ENCODE measurements at places on chromosomes 4 and X. TPM values are rescaled to one million over a fixed set of nuclear protein-coding genes. Genes with fewer than 3 reads are reported as not detected.

DNA sequence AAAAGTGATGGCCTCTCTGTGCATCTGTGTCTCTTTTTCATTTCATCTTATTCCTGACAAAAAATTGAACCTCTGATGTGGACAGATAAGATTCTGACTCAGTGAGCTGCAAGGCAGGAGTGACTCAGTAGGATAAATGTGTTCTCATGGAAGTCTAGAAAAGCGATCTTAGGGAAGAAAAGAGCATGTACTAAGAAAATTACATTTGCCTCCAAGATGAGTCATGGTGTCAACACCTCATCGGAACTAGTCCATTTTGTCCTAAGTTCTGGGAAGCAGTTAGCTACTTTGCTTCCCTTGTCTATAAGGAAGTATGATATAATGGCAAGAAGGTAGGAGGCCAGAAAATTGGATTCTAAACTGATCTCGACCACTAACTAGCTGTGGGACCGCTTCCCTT is 83.5 kb upstream of the AFF2 start:
- DNase-seq: no peak

GRCh38 chr4:114694770-114695169 is 96.2 kb downstream of the UGT8 start:
- DNase-seq: peak; percentile 46

- no peak for DNase-seq
Observed at GRCh38 chrX:2487366-2487765, 13.4 kb downstream of the DHRSX start.

GRCh38 chrX:38038501-38038900 is 32.1 kb downstream of the SYTL5 start:
- DNase-seq: no peak

DNA sequence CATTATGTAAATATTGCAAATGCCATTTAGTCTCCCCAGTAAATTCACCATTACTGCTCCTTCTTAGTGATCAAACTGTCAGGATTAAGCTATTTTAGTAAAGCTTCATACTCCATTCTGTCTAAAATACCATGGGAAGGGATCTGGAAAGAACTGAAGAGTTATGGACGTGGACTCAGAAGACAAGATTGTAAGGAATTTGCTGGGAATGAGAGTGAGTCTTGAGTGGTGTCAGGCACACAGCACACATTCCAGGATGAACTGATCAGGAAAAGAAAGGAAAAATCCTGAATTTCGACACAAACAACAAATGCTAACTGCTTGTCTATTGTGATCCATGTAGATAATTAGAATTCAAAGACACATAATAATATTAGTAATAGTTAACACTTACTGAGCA is 311.0 kb downstream of the CENPC start:
- no peak for DNase-seq

DNA sequence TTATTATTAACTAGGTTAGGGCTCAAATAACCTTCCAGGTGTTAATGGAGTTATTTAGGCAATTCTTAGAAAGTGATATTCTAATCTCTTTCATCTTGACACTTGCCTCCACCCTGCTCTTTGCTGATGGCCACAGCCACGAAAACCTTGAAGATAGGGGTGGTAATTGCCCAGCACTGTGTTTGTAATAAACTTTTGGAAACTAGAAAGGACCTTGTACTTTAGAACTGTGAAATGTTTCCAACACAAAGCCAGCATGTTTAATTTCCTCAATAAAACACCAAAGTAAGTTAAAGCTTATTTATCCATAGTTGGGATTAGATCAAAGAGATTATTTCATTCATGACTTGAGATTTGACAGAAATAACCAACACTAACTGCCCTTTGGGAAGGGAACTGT is 78.3 kb downstream of the MAOA start:
- DNase-seq: no peak

- peak; percentile 15 for DNase-seq
Observed at GRCh38 chr4:37383579-37384229, 139.2 kb downstream of the NWD2 start.

DNA sequence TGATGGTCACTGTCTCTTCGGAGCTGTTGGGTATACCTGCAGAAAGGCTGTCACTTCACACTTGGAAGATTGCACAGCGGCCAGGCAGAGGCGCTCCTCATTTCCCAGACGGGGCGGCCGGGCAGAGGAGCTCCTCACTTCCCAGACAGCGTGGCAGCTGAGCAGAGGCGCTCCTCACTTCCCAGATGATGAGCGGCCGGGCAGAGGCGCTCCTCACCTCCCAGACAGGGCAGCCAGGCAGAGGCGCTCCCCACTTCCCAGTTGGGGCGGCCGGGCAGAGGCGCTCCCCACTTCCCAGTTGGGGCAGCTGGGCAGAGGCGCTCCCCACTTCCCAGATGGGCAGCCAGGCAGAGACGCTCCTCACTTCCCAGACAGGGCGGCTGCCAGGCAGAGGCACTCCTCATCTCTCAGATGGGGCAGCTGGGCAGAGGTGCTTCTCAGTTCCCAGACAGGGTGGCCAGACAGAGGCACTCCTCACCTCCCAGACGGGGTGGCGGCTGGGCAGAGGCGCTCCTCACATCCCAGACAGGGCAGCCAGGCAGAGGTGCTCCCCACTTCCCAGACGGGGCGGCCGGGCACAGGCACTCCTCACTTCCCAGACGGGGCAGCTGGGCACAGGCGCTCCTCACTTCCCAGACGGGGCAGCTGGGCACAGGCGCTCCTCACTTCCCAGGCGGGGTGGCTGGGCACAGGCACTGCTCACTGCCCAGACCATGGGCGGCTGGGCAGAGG is 18.8 kb downstream of the PABPC1L2B start:
- DNase-seq: no peak

DNA sequence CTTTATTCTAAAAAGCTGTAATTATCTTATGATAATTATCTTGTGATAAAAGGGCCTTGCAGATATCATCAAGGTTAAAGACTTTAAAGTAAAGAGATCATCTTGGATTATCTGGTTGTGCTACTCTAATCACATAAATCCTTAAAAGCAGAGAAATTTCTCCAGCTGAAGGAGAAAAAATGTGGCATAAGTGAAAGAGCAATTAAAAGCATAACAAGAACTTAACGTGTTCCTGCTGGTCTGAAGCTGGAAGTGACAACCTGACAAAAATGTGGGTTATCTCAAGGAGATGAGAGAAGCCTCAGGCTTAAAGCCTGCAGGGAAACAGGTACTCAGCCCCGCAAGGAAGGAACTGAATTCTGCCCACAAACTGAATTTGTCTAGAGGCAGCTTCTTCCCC is 449.1 kb upstream of the NDST4 start:
- DNase-seq: no peak

DNA sequence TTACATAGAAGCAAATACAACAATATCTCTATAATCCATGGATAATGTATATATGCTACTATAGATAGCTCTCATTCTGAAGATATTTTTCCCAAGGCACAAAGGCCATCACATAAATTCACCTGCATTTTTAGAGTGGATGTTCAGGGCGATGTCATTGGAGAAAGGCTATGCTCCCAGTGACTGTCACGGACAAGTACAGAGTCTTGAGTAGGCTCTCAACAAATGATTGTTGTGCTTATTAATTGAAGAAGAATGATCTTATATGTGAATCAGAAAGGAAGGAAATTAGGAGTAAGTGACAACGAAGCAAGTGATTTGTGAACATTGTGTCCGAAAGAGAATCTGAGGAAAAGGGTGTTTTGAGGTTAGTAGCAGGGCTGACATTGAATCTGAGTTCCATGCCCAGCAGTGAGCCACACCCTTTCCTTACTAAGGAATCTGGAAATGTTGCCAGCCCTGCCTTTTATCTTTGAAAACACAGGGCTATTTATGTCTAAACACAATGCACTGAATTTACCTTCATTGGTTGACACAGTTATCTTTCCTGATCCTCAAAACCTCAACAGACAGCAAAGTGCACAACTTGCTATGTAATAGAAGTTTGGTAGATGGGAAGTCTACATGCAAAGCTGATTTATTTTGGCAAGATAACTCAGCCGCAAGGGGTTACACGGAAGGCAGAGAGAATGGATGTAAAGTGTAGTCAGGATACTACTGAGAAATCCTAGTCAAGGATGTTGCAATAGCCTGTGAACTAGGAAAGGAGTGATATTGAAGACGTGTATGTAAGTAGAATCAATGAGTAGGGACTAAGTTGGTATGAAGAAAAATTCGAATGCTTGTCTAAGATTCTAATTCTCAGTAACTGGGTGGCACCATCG is 50.4 kb downstream of the SORBS2 start:
- no peak for DNase-seq

GRCh38 chr4:7806338-7807090 is 133.1 kb downstream of the AFAP1 start:
- DNase-seq: peak; percentile 24

GRCh38 chr4:166460769-166461550 is 587.9 kb downstream of the TLL1 start:
- no peak for DNase-seq

DNA sequence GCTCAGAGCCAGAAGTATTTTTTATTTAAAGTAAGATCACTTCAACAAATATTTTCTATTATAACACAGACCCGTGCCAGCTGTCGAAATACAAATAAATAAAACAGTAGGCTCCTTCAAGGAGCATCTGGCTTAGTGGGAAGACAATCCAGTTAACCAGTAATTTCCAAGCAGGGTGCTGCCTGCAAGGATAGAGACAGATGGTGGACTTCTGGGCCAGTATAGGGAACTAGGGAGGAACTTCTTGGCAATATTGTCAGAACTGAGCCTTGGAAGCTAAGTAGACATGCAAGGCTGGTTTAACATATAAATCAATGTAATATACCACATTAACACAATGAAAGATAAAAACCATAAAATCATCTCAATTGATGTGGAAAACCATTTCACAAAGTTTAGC is 17.0 kb upstream of the MTMR1 start:
- no peak for DNase-seq

GRCh38 chr4:115769396-115769795 is 656.0 kb upstream of the NDST4 start:
- peak; percentile 50 for DNase-seq

DNA sequence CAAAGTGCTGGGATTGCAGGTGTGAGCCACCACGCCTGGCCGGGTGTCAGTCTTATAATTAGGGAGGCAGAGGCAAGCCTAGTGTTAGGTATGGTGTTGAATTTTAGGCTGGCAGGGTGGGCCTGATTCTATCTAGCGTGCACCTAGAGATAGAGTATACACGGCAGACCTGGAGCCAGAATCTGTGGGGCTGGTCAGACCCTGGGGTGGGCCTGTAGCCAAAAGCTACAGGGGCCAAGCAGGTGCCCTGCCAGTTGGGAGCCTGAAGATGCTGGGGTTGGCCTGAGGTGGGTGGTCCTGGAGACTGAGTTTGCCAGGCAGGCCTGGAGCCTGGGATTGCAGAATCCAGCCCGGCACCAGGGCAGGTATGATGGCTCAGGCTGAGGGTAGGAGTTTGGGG is 1580.3 kb downstream of the ARAP2 start:
- DNase-seq: no peak

- peak; percentile 18 for DNase-seq
Observed at GRCh38 chrX:40176351-40177116, 78.8 kb upstream of the BCOR start.

DNA sequence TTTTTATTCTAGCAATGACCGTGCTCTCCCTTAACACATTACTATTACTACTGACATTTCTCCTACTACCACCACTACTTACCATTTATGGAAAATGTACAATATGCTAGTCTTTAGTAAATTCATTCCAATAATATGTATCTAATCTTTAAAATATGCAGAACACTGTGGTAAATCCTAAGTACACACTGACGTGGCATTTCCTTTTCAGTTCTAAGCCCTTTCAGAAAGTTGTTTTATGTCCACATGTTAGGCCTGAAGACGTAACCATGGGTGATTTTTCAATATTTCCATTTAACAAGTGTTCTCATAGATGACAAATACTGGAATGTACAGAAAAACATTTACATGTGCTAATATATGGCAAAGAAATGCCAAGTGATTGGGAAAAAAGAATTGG is 268.6 kb upstream of the SLIT2 start:
- DNase-seq: no peak

- no peak for DNase-seq
Observed at GRCh38 chrX:77446029-77446585, 1.1 kb upstream of the FGF16 start.

DNA sequence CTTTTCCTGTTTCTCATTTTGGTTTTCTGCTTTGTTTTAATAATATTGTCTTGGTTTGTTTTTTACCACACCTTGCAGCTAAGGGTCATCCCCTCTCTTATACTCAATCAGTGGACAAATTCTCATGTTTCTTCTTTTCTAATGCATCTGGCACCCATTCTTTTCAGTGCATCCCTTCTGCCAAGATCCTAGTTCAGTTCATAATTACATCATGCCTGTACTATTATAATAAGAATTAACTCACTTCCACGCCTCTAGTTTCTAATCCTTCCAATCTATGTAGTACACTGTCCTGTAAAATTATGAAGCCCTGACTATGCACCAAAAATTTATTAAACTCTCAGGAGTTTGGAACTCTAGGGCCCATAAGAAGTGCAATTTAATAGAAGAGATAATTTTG is 126.1 kb downstream of the FAT4 start:
- no peak for DNase-seq

- no peak for DNase-seq
Observed at GRCh38 chr4:101279377-101279871, 67.9 kb downstream of the PPP3CA start.

DNA sequence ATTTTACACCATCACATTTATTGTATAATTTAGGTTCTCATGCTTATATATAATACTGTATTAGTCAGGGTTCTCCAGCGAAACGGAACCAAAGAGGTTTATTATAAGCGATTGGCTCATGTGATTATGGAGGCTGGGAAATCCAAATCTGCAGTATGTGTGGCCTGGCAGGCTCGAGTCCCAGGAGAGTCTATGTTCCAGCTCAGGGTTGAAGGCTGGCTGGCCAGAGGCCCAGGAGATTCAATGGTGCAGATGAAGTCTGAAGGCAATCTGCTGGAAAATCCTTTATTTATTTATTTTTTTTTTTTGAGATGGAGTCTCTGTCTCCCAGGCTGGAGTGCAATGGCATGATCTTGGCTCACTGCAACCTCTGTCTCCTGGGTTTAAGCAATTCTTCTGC is 63.0 kb upstream of the WDFY3 start:
- DNase-seq: no peak

Gene BEND4
- 0.12 TPM for total RNA-seq

Gene NUP54
- total RNA-seq: 78.2 TPM

Gene SLC25A4
- 20.6 TPM for total RNA-seq

Gene CXCL8
- not detected for total RNA-seq

Gene C1GALT1C1
- total RNA-seq: 21.4 TPM

Gene NLRP2B
- total RNA-seq: not detected

Gene OCIAD1
- 188 TPM for total RNA-seq

Gene ADH1A
- not detected for total RNA-seq

Data from G401 (cell line).